AG09319 (cell line): ENCODE measurements at places on chromosomes 2 and 18.

- no peak for DNase-seq
These were observed 59.2 kb upstream of the KLF7 start for GRCh38 chr2:207224791-207225482.

- peak; percentile 37 for DNase-seq
These were observed 93.3 kb downstream of the HNRNPLL start for GRCh38 chr2:38509314-38509946.

GRCh38 chr2:11285499-11285898 lies 58.9 kb downstream of the ROCK2 start:
- no peak for DNase-seq

GRCh38 chr2:28405537-28405936 lies 12.9 kb downstream of the FOSL2 start:
- no peak for DNase-seq

DNA sequence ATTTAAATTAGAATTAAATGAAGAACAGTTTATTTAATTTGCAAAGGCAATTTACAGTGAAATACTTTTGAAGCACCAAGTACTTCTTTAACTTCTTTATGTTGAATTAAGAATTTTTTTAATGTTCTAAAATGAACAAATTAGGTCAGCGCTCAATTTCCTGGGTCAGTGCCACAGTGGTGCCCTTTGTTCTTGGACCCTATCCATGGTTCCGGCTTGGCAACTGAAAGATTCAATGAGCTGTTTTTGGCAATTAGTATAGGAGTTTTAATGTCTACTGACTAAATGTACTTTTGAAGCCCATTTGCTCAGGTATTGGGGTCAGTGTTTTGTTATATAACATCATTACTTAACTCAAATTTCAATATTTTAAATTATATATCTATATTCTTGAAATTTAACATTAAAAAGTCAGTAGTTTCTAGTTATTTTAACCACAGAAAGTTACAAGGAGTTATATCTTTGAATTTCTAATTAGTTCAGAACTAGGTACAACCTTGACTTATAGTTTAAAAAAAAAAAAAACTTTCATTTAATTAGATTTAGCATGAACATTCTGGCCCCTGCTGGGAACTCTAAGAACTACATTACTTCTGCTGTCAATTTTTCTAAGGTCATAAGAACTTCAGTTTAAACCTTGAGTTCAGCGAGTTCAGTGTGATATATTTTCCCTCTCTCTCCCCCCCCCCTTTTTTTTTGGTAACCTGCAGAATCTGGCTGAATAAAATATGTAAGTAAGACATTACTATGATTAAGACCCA lies 7.6 kb upstream of the MSTN start:
- peak; percentile 52 for DNase-seq

DNA sequence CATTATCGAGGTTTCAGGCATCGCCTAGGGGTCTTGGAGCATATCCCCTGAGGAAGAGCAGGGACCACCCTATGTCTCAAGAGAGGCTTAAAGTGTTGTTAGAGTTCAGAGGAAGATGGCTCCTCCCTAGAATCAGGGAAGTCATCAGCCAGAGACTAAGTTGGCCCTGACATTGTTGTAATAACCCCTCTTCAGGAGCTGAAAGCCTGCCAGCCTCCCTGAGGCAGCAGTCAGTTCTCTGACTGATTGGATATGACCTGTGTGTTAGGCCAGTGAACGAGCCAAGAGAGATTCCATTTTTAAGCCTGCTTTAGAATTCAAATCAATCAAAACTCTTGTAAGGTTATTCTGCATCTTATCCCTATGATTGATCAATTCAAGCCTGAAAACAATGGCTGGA lies 34.9 kb downstream of the ARHGAP28 start:
- DNase-seq = no peak

GRCh38 chr2:46970334-46971288 lies 55.0 kb upstream of the MCFD2 start:
- no peak for DNase-seq

- no peak for DNase-seq
These were observed 451.9 kb downstream of the ARHGAP15 start for GRCh38 chr2:143581134-143581533.

DNA sequence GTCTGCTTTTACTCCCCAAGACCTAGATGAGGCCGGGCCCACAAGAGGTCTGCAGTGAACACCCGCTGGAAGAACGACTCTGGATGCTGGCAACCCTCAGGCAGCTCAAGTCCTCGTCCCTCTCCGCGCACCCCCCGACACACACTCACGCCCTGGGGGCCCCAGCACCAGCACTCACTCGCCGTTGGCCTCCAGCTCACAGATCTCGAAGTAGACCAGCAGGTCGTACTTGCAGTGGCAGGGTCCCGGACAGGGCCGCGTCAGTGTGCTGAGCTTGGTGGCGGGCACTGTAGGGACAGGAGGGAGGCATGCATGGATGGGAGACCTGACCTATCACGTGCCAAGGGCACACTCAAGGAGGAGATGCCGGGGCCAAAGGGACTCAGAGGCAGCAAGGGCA lies 49.4 kb downstream of the AQP12A start:
- no peak for DNase-seq

DNA sequence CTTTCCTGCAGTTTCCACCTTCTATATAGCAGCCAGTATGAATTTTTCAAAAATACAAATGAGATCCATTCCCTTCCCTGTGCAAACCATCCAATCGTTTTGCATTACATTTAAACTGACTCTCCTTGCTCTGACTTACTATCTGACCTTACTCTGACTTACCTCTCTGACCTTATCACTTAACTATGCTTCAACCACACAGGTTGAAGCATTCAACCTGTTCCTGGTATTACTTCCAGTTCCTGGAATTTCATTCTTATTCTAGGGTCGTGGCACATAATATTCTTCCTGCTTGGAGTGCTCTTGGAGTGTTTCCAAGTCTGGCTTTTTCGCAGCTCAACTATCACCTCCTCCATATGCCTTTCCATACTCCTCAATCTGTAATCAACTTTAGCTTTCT lies 850.6 kb upstream of the CHAC2 start:
- no peak for DNase-seq

DNA sequence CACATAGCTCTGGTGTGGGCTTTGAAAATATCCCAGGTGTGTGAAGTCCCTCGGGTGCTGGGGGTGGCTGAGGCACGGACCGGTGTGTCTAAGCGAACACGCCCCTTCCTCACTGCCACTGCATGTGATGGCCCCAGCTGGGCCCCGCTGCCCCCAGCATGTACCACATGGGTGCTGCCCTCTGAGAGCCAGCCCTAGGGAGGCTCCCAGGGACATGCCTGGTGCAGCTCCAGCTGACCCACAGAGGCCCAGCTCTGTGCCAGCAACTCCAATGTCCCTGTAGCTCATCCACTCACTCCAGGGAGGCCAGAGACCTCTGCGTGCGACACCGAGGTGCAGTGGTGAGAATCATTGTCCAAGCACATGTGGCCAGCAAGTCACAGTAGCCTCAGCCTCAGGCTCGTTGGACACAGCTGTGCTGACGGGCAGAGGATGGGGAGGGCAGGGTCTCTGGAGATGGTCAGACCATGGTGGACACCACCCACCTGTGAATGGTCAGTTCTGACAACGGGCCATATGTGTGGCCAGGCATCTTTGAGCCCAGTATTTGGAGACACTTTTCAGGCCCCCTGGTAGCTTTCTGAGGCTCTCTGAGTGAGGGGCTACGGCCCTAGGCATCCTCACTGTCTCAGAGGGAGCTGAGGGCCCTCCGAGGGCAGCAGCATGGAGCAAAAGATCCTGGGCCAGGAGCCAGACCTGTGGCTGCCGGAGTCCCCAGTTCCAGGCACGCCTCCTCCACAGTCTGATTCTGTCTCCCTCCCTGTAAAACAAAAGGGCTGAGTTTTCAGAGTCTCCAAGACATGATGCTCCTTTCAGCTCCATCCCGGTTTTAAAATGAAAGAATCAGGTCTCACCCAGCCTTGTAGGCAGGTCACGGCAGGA lies 220.7 kb downstream of the NDUFA10 start:
- DNase-seq = no peak

DNA sequence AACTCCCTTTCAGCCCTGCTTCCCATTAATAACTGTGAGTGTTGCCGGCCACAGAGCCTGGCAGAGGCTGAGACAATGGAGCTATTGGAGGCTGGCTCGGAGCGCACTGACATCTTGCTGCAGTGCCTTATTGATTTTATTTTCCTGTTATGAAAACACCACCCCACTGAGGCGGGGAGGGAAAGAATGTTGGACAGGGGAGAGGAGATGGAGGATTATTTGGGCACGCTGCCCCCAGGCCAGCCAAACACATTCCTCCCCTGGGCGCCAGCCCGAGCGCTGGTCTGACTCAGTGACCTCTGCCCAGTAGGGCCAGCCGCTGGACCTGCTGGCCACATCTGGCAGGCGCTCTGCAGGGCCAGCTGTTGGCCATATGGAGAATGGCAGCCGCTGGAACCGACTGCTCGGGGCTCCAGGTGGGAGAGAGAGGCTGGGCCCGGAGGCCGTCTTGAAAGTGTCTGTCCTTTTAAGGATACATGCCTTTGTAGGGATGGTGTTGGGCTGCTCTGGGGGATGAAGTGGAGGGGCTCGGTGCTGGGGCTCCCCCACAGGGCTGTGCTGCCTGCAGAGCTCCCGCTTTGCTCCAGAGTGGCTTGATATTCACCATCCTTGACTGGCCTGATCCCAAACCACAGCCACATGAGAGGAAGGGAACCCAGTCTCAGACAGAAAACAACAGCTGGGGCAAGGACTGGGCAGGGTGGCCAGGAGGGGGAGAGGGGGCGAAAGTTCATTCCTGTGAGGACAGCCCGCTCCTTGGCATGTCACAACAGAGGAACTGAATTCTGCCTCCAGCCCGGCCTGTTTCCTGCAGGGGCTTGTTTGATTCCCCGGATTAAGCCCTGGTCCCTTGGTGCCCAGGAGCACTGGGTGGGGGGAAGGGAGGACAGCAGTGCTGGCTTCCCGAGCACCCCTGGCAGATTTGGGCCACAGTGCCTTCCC lies 179.0 kb downstream of the KLHL29 start:
- peak; percentile 58 for DNase-seq

GRCh38 chr2:213148572-213149261 lies 2.7 kb downstream of the IKZF2 start:
- no peak for DNase-seq

DNA sequence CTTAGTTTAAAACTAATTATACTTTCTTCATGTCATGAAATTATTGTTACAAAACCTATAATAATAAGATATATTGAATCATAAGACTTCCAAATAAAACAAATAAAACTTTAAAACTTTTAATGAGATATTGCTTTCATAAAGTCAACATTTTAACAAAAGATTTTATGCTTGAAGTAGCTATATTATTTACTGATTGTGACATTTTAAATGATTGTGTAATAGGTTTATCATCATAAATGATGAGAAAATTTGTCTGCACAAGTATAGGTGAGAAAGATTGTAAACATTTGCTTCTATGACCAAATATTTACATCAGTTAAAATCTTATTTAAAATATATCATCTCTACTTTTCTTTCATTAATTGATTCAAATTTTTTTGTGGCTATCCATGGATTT lies 5.1 kb upstream of the GALNT13 start:
- no peak for DNase-seq

DNA sequence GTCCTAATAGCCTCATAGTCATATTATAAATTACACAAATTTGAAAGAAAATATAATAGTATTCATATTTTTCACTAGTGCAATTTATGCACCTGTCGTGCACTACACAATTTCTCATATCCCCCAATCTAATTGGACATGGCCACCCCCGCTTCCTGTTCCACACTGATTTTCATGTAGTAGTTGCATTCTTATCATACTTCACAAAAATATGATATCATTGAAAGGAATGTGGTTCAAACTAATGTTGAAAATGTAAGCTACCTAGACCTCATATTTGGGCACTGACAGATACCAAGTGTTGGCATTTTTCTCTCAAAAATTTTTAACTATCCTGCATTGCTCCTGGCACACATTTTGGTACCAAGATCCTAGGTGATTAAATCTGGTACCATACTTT lies 985.5 kb upstream of the POU3F3 start:
- no peak for DNase-seq

- no peak for DNase-seq
These were observed 46.9 kb upstream of the USP14 start for GRCh38 chr18:111306-112014.

GRCh38 chr2:16614314-16614860 lies 51.2 kb downstream of the CYRIA start:
- no peak for DNase-seq

DNA sequence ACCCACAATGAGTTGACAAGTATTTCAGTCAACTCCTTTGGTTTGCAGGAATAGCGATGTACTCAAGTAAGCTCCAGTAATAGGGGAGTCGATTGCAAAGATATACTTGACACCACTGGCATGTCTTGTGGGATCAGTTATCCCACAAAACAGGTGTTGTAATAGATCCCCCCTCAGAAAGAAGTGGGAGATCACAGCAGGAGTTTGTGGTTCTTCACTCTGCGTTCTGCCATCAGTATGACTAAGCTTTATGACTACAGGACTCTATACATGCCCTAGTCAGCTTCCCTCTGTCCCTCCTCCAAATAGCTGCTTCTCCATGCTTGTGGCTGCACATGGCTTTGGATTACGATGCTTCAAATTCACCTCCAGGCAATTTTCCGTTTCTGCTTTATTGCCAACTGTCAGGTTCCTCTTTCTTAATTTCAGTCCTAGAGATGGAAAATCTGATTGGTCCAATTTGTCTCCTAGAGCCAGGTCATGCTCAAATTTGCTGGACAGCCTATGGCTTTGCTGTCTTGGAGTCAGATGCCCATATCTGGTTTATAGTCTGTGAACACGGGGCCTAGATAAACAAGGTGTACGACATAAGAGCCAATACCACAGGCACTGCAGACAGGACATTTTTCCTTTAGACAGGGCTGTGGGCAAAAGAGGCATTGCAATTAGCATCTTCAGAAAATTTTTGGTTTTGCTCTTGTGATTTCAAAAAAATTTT lies 221.7 kb downstream of the PAX3 start:
- DNase-seq = no peak

DNA sequence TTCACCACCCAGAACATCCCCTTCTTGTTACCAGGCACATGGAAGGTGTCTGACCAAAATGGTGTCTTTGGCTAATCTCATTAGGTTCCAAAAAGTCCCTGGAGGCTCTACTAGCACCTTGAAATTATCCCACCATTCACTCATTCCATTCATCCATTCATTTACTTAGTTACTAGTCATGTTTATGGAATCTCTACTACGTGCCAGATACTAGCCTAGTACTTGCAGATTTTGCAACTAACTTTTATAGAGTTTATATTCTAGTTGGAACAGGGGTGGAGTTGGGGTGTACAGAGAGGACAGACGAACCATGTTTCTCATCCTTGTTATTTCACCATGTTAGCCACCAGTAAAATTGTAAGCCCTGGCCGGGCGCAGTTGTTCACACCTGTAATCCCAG lies 4.0 kb upstream of the NOP58 start:
- no peak for DNase-seq

DNA sequence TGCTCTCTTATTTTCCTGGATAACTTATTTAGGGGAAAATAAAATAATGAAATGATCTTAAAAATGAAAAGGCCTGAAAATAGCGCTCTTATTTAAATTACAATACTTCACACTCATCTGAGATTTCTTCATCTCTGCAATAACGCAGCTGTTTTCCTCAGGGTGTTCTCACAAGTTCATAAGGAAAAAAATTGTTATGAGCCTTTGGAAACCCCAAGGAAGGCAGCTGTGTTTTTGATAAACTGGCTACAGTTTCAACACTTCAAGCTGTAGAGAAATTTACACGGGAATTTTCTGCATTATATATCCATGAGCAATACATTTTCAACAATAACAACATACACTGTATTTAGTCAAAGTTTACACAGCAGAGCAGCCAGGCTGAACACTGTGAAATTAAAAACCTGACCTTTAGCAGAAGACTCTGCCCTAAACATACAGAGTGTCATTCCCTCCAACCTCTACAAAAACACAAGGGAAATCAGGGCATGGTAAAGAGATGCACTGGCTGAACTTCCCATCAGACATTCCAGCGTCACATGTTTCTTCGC lies 959.6 kb downstream of the SLC4A3 start:
- DNase-seq = no peak
